ENCODE measurements at places on chromosomes 4 and X. TPM values are rescaled to one million over a fixed set of nuclear protein-coding genes. Genes with fewer than 3 reads are reported as not detected.

Gene APLN
- total RNA-seq = 0.33 TPM

Gene ETDB
- total RNA-seq = not detected

DNA sequence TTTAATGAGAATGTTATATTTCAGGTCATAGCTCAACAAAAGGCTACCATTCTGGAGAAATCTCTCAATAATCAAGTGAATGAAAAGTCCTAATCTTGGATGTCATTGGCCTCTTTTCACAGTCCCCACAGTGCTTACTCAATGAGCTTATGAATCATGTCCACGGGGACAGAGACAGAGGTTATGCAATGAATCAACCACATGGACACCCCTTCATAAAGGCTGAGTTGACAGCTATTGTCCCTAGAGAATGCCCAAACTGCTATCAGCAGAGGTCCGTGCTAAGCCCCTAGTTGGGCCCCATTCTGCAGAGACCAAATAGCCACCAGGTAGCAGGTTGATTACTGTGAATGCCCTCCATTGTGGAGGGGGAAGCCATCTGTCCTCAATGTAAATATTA is 158.1 kb downstream of the LHFPL1 start:
- DNase-seq = no peak

DNA sequence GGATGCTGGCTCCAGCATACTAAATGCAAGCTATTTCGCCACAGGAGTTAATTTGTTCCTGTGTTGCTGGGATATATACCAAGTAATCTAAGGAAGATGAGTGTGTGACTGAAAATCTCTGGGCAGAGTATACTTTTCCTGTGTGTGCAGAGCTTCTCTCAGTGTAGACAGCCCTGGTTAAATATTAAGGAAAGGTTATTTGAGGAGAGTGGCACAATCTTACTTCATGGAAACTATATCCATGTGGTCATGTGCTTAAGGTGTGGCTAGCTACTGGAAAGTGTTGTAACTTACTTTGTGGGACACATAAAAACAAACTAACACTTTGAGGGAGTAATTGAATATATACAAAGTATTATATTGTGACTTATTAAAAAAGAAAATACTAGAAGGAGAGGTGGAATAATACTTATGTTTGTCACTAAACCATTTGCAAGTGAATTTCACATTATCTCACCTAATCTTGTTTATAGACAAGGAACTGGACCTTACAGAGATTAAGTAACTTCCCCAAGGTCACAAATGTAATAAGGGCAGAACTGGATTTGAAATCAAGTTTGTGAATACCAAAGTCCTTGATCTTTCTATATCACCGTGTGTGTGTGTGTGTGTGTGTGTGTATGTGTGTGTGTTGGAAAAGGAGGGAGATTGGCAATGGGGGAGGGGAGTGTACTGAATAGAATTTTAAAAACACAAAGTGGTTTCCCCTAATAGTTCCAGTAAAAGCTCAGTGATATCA is 408.2 kb upstream of the NR3C2 start:
- no peak for DNase-seq

- no peak for DNase-seq
These were observed 77.7 kb downstream of the NFKB1 start for GRCh38 chr4:102578819-102579218.

All from mesothelial cell of epicardium (in vitro differentiated cells).